ENCODE measurements at places on chromosomes 7 and 10. TPM values are rescaled to one million over a fixed set of nuclear protein-coding genes. Genes with fewer than 3 reads are reported as not detected.

DNA sequence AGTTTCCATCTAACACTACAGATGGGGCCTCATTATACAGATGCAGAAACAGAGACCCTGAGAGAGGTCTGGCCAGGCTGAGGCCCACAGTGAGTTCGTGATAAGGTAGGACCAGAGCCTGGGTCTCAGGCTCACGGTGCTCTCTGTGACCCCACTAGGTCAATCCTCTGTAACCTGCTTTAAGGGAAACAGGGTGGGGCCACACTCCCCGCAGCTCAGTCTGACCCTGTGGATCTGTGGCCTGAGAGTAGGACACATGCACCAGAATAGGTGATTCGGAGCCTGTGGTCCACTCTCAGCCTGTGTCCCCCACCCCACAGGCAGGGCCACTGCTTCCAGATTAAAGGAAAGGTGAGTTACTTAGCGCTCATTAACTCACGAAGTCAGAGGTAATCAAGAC, 137.8 kb upstream of the FAM20C start:
- DNase-seq: no peak

- no peak for DNase-seq
Observed at GRCh38 chr10:17622061-17622460, 4.9 kb upstream of the HACD1 start.

GRCh38 chr10:69965919-69966662, 86.6 kb upstream of the MACROH2A2 start:
- DNase-seq: peak; percentile 37

GRCh38 chr10:1474376-1475097, 262.8 kb downstream of the ADARB2 start:
- DNase-seq: no peak

GRCh38 chr10:133356549-133357284, 1.1 kb downstream of the FUOM start:
- no peak for DNase-seq

GRCh38 chr10:23693925-23694324, 255.1 kb downstream of the OTUD1 start:
- no peak for DNase-seq

The TBC1D12 gene
- 0.12 TPM for total RNA-seq

DNA sequence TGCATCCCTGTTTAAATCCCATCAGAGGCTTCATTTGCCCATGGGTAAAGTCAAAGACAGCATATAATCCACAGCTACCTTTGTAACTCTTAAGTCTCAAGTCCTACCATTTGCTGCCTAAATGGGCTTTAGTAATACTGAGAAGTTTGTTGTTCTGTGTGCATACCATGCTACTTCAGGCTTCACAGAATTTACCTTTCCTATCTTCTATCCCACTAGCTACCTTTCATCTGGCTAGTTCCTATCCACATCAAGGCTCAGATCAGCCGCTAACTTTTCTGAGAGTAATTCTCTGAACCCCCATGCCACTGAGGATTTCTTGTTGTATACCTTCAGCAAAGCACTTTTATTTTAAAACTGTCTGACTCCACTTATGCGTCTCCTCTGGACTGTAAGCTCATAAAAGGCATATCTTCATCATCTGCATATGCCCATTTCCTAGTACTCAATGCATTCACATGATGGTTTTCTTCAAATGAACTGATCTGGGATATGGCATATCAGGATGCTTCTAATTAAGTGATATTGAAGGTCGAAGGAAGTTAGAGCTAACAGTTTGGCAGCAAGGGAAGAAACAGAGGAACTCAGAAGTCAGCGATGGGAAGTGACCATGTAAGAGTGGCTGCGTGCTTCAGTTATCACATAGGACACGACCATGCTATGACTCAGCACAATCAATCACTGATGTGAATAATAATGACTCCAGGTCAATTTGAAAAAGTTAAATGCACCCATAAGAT, 283.9 kb upstream of the DKK1 start:
- DNase-seq: no peak

DNA sequence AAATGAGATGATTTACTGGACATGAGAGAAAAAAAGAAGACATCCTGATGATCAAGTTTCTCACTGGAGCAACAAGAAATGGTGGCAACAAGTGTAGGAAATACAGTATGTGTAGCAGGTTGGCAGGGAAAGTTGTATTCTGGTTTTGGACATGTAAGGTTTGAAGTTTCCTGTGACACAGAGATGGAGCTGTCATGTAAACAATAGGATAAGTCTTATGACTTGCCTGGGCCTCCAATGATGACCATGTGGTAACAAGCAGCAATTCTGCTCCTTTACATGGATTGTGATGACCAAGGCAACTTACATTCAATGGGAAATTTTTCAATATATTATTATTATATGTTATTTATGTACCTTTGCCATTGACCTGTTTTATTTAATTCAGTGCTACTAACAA, 125.4 kb downstream of the KMT2E start:
- DNase-seq: no peak

GRCh38 chr7:22499044-22499443, 944 bp downstream of the STEAP1B start:
- DNase-seq: no peak

DNA sequence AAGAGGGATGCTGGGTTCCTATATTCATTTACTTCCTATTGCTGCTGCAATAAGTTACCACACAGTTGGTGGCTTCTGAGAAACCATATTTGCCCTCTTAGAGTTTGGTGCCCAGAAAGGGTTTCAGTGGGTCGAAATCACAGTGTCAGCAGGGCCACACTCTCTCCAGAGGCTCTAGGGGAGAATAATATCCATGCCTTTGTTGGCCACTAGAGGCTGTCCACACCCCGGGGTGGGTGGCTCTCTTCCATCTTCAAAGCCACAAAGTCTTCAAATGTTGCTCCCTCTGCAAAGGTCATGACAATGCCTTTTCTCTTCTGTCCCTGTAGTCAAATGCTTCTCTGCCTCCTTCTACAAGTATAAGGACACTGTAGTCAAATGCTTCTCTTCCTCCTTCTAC, 989.4 kb downstream of the CCSER2 start:
- DNase-seq: no peak

DNA sequence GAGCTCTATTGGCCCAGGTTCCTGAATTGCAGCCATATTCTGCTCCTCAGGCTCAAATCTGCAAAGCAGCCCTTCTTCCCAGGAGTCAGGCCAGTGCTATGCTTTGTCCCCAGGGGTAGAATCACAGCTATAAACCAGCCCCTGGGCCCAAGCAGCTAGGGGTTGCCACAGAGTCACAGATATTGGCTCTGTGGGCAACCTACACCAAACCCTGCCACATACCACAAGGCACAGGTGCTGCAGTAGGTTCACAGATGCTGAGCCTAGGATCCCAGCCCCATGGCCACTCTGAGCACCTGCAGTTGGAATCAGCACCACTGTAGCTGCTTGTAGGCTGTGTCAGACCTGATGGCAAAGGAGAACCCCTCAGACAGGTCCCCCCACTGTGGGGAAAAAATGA, 43.1 kb upstream of the CAMK2B start:
- no peak for DNase-seq

DNA sequence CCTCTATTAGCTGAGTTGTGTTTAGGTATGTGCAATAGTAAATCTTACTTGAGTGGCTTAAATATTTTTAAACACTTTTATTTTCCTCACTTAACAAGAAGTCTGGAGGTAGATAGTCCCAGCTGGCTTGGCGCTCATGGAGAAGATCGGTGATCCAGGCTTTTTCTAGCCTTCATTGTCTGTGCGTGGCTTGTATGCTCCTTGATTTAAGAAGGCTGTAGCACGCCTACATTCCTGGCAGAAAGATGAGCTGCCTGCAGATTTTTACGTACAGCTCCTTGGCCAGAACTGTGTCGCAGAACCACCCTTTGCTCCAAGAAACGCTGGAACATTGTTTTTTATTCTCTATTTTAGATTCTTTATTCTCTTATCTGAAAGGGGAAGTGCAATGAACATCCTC, 284.1 kb downstream of the KIF20B start:
- no peak for DNase-seq

DNA sequence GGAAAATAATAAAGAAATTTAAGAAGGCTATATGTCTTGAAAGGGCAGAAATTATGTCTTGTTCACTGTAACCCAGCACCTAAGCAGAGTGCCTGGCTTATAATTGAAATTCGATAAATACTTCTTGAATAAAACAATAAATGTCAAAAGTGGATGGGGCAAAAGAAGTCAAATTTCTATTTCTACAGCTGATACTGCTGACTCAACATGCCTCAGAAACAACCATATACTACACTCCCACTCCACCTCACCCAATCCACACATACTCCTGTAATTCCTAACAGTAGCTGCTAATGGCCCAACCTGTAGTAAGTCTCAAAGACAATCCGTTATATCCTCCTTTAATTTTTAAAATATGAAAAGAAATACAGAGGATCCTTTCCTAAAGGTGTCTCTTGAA, 48.1 kb upstream of the LRRN3 start:
- DNase-seq: no peak

Data from activated CD8-positive, alpha-beta memory T cell treated with anti-CD3 and anti-CD28 coated beads, Interleukin-2, amount 10 ng/mL, durations not matched to agents 7 days and 5 days (primary cell).